Omental fat pad (tissue), 4 donors: ENCODE measurements at places on chromosomes 4 and X.
A peak's percentile ranks its signal among the peaks of the same experiment; 100 is the strongest.

DNA sequence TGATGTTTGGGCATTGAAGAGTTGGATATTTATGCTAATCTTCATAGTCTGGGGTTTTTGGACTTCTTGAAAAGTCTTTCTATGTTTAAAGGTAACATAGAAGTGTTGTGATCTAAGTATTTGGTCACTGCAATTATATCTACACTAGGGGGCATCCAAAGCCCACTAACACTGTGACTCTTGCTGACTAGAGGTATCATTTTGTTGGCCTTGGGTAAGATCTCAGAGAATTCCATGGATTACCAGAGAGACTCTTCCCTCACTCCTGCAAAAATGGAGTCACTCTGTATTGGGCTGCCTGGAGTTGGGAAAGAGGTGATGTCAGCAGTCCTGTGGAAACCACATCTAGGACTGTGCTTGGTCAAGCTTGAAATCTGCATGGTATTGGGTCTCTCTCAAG is 1077.6 kb downstream of the FAM133A start:
- DNase-seq = no peak

DNA sequence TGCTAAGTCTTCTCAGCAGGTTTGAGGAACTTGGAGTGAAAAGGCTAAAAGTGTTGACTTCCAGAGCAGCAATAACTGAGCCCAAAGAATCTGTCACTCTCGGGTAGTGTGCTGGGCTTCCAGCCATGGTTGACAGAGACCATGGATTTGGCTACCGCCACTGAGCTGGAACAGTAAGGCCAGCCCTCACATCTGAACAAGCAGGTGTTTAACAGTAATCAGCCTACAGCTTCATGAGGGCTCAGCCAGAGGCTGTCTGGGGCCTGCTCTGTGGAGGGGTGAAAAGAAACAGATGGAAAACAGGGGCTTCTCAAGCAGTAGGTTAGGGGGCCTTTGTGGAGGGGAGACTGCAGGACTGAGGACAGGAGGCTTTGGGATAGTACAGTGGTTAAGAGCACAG is 14.9 kb downstream of the RASL11B start:
- DNase-seq = no peak

DNA sequence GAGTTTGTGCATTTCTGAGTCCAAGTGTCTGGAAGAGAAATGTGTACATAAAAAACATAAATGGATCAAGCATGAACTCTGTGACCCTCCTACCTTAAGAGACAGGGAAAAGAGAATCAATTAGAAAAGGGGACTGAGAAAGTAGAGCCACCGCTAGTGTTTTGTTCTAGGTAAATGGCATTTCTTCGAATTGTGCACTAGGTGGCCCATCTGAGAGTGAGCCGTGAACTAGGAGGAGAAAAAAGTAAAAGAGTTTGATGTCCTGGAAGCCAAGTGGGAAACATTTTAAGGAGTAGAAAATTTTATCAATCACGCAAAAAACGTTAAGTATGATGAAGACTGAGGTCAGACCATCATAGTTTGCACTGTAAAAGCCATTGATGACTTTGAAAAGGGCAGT is 55.1 kb downstream of the NAF1 start:
- no peak for DNase-seq

GRCh38 chr4:71138007-71138615 is 144.7 kb downstream of the DCK start:
- no peak for DNase-seq

GRCh38 chr4:26242451-26242850 is 78.4 kb upstream of the RBPJ start:
- no peak for DNase-seq

GRCh38 chr4:122017296-122017695 is 65.4 kb upstream of the TRPC3 start:
- DNase-seq = no peak

DNA sequence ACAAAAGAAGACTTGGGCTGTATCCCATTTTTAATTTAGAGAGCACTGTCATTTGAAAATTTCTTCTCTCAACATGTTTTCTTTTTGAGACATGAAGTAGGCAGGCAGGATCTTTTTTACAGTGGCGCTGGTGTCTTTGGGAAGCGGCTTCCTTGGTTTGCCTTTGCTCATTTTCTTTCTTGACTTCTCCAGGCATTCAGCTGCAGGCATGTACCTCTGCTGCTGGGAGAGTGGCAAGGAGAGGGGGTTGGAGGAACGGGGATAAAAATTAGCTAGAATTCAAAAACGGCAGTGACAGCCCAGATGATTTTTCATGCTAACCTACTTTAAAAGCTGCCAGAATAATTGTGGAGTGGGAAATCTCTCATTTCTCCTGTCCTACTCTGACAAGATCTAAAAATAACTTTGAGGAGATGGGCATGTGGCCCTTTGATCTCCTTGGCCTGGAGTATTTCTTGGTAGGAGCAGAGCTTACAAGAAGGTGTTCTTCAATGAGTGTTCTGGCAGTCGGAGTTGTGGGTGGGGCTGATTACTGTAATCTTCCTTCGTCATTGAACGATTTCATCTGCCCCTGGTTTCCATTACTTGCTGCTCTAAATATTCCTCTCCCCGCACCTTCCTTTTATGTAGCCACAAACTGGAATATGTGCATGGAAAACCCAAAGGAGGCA is 54.8 kb downstream of the TBL1X start:
- DNase-seq = no peak

- DNase-seq = no peak
Observed at GRCh38 chrX:72254816-72255215, 16.0 kb upstream of the ERCC6L start.

DNA sequence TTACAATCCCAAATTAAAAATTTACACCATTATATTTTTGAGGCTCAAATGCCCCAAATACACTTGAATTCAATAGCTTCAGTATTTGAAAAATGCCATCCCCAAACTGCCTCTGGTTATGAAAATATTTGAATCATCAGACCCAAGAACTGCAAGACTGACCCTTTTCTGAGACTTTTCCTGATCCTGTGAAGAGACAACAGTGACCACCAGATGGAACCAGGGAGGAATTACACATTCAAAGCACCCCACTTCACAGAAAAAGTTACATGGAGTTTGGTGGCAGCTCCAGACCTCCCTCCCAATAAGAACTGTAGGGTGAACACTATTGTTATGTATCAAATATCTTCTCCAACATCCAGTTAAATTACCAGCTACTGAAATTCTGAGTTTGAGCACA is 44.0 kb upstream of the SCD5 start:
- no peak for DNase-seq

- DNase-seq = no peak
Observed at GRCh38 chr4:167190379-167190778, 43.9 kb downstream of the SPOCK3 start.

DNA sequence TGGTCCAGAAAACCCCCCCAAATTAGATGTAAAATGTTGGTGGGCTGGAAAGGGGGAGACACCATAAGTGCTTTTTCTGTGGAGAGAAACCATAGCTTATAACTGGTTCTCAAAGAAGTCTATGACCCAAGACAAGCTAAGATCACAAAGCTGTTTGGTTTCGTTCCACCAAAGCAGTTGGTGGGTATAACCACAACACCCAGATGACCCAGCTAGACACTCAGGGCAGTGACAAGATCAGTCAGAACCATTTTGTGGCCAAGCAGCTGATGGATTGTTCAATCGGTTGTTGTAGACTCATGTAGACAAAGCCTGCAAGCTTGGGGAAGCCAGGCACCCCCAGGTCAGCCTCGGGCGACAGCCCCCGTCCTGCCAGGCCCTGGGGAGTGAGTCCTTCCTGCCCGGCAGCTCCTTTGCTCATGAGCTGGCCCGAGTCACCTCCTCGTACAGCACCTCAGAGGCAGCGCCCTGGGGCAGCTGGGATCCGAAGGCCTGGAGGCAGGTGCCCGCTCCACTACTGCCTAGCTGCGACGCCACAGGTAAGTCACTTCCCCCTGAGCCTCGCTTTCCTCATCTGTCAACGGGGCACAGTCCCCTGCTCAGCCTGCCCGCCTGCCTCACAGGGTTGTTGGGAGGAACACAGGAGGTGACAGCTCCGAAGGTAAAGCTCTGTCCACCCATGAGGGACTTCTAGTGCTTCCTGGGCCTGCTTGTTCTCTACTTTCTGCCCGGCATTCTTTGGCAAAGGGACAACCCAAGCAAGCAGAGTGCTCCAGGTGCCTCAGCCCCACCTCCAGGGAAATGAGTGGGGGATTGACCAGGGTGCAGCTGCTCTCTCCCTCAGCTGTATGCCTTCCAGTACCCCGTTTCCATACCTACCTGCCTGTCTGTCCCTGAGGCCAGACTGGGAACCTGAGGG is 65.2 kb upstream of the MTM1 start:
- no peak for DNase-seq

- DNase-seq = no peak
Observed at GRCh38 chr4:123559955-123560871, 163.6 kb downstream of the SPRY1 start.

GRCh38 chr4:155491336-155492120 is 114.8 kb upstream of the MAP9 start:
- DNase-seq = no peak

- no peak for DNase-seq
Observed at GRCh38 chr4:78162342-78162741, 105.2 kb downstream of the FRAS1 start.

DNA sequence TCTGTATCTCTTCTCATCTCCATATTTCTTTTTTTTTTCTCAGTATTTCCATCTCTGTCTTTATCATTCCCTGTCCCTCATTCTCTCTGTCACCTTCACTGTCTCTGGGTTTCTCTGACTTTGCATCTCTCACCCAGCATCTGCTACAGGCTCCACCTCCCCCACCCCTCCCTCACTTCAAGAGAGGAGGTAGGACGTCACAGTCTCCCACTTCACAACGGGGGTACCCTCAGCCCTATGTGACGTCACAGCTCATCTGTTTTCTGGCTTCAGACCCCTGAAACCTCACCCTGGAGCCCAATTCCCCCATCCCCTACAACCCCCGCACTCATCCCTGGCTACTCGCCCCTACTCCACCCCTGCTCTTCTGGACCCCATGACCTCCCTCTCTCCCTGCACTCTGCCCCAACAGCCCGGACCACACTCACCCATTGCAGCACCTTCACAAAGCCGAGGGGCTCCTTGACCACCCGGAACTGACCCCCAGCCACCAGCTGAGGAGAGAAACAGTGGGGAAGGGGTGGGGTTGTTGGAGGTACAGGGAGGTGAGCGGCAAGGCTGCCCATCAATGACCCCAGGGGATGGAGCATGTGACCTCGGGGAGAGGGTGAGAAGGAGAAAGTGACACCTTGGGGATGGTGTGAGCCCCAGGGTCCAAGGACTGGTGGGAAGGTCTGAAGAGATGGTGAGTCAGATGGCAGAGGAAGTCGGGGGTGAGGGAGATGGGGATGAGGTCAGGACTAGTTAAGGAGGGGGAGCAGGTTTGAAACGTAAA is 1.3 kb downstream of the SYP start:
- DNase-seq = no peak

GRCh38 chrX:106331606-106332005 is 163.5 kb downstream of the PWWP3B start:
- DNase-seq = no peak

DNA sequence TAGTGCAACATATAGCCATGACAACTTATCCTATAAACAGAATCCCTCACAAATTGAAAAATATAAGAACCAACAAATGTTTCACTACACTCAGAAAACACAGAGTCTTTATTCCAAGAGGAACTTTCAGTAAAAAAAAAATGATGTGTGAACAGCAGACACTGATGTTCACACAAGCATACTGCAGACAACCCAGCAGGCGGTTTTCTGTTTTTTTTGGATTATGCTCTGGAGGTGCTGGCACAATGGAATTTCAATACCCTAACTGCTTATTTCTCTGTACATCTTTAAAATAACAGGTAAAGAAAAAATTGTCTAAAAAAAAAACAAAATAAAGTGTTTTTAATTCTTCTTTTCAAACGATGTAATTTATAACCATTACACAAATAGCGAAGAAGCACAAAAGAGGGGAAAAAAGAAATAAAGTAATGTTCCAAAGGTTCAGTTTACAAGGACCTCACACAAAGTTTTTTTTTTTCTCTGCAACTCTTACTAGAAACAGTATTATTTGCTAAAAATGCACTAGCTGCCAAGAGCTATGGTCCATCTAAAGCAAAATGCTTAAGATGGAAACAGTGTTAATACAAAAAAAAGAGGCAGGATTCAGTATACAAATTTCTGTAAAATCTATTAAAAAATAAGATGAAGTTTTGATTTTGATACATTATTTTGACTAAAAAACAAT is 55.3 kb downstream of the ANAPC10 start:
- no peak for DNase-seq

- DNase-seq = no peak
Observed at GRCh38 chr4:139654516-139654915, 11.1 kb upstream of the MGST2 start.

DNA sequence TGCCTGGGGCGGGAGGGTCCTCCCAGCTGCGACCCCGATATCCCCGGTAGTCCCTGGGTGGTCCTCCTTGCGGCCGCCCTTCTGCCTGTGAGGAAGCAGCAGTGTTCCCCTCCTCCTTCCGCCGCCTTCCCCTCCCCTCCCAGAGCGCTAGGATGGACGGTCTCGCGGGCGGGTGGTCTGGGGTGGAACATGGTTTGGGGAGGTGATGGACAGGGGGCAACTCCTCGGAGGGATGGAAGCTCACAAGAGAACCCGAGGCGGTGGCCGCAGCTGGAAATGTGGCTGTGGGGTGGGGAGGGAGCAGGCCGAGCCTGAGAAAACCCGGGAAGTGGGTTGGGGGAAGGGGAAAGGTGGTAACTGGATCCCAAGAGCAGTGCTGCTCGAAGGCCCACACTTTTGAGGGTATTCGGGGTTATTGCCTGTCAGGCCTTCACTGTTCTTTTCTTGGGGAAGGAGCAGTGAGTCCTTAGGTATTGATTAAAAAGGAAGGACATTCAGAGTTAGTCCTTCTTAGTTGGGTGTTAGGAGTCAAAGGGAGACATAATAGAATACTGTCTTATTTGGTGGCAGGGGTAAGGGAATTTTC is 581 bp downstream of the UBE2K start:
- DNase-seq = peak; percentile 29

DNA sequence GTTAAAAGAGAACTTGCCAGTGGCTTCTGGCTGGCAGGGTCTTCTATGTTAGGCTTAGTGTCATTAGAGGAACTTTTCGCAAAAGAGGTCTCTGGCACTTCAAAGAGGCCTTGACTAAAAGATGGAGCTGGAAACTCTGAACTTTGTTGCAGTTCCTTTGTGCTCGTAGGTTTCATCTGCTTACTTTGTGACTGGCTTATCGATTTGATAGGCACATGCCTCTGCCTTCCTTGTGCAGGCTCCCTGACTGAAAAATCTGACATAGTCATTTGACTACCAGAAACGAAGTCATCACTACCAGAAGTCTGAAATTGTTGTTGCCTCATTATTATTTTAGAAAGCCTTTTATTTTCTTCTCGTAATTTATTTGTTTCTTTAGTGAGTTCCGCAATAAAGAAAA is 93.9 kb upstream of the IL13RA1 start:
- no peak for DNase-seq

DNA sequence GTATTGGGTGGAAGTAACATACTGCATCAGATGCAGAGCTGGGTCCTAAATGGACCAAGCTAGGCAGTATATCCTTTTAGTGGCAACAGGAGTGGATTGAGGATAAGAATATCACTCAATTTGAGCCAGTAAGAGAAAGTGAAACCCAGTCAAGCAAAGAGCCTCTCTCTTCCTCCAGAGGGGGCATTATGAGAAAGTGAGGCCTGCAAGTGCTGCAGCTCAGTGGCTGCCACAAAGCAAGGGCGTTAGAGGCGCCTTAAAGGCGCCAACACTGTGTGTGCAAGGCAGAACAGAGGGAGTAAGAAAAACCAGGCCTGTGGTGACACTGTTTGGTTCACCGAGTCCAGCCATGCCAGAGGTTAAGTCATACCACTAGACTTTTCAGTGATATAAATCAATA is 17.5 kb downstream of the STX18 start:
- DNase-seq = no peak
